ENCODE measurements at places on chromosomes 12 and 14. TPM values are rescaled to one million over a fixed set of nuclear protein-coding genes. Genes with fewer than 3 reads are reported as not detected.

FAR2 gene
- total RNA-seq, result 2.3 TPM

CAPZA3 gene
- total RNA-seq, result not detected

DNA sequence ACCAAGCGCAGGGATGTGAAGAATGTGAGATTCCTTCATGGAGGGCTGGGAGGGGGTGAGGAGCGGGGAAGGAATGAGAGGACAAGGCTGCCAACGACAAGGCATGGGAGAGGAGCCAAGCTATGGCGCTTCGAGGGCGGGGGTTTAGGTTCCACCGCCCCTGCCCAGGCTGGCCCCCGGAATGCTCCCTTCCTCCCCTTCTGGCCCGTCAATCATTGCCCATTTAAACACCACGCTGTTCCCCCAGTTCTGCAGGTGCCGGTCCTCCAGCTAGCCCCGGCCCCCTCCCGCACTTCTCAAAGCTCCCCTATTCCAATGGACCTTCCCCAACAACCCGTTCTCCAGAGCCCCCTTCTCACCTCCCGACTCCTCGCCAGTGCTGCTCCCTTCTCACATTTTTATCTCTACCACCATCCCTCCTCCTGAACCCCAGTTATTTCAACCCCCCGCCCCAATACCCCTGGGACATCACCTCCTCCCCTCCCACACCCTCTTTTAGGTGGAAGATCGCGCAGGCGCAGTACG lies 428 bp downstream of the RNF41 start:
- DNase-seq, result peak; percentile 88
- no peaks in the 10 kb centered on the region for H3K27me3 ChIP-seq
- peaks cover 17% of the 10 kb centered on the region for H3K36me3 ChIP-seq

- DNase-seq, result no peak
- H3K27ac ChIP-seq, result peak overlapping the region; percentile 71
- peaks cover 39% of the 10 kb centered on the region for H3K4me1 ChIP-seq
- H3K36me3 ChIP-seq, result peaks cover 21% of the 10 kb centered on the region
- no peak overlapping the region for H3K4me3 ChIP-seq
- no peaks in the 10 kb centered on the region for H3K27me3 ChIP-seq
Observed at GRCh38 chr14:69049675-69050074, 70.6 kb upstream of the ACTN1 start.
